ENCODE measurements at places on chromosomes 2 and 18. TPM values are rescaled to one million over a fixed set of nuclear protein-coding genes. Genes with fewer than 3 reads are reported as not detected.

DNAJC10 gene
- 184 TPM for total RNA-seq

MC4R gene
- total RNA-seq: not detected

PSD4 gene
- total RNA-seq: 0.82 TPM

GPR148 gene
- total RNA-seq: 0.41 TPM

CDK5R2 gene
- not detected for total RNA-seq

RGPD3 gene
- total RNA-seq: 0.45 TPM

SLC38A11 gene
- not detected for total RNA-seq

GPN1 gene
- 49.0 TPM for total RNA-seq

CLEC4F gene
- total RNA-seq: not detected

FBXO41 gene
- 0.18 TPM for total RNA-seq

SCN1A gene
- 0.09 TPM for total RNA-seq

DRC1 gene
- not detected for total RNA-seq

STPG4 gene
- not detected for total RNA-seq

GGCX gene
- total RNA-seq: 26.7 TPM

SP5 gene
- total RNA-seq: not detected

ERICH2 gene
- not detected for total RNA-seq

MROH2A gene
- under 0.01 TPM for total RNA-seq

HSBP1L1 gene
- total RNA-seq: 2.5 TPM

IL1R1 gene
- 152 TPM for total RNA-seq

ZFP36L2 gene
- total RNA-seq: 50.4 TPM

C2orf81 gene
- total RNA-seq: 1.9 TPM

SERPINB10 gene
- total RNA-seq: not detected

EML6 gene
- 0.49 TPM for total RNA-seq

BCL11A gene
- 0.09 TPM for total RNA-seq

CIB4 gene
- not detected for total RNA-seq

KYNU gene
- 1.3 TPM for total RNA-seq

ARHGAP28 gene
- 221 TPM for total RNA-seq

ASTL gene
- total RNA-seq: not detected

REG3A gene
- not detected for total RNA-seq

All from fibroblast of the aortic adventitia (primary cell).